ENCODE measurements at places on chromosomes 1 and 21.

GRCh38 chr1:114026797-114027196, 47.5 kb downstream of the OLFML3 start:
- DNase-seq: no peak

DNA sequence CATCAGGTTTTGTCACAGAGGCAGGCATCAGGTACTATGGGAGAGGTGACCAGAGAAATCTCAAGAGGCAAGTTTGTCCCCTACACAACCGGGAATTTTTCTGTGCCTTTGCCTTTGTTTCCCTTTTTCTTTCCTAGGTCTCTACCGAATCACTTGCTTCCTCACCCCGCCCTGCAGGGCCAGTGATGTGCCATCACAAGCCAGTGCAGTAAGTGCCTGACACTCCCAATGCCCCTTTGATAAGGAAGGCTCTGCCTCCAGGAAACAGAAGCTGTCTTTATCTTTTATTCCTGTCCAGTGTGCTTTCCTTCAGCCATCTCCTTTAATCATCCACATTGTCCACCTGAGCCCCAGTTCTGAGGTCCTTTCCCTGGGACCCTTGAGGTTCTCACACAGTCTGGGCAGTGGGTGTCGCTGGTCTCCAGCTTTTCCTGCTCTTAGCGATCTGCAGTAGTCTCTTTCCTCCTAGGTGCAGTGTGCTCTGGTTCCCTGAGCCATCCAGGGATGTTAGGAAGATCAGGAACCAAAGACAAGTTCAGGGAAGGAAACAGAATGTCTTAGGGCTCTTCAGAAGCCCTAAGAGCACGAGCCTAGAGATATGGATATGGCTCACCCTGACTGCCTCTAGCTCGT, 36.6 kb downstream of the GJA5 start:
- DNase-seq: peak; percentile 6

- no peak for DNase-seq
These were observed 79.2 kb downstream of the RIPK4 start for GRCh38 chr21:41687633-41688032.

DNA sequence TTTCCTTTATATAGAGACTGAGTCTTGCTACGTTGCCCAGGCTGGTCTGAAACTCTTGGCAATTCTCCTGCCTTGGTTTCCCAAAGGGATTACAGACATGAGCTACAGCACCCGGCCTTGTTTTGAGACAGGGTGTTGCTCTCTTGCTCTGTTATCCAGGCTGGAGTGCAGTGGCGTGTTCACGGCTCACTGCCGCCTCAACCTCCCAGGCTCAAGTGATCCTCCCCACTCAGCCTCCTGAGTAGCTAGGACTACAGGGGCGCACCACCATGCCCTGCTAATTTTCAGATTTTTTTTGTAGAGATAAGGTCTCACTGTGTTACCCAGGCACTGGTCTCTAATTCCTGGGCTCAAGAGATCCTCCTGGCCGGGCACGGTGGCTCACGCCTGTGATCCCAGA, 14.8 kb downstream of the LCK start:
- DNase-seq: no peak

DNA sequence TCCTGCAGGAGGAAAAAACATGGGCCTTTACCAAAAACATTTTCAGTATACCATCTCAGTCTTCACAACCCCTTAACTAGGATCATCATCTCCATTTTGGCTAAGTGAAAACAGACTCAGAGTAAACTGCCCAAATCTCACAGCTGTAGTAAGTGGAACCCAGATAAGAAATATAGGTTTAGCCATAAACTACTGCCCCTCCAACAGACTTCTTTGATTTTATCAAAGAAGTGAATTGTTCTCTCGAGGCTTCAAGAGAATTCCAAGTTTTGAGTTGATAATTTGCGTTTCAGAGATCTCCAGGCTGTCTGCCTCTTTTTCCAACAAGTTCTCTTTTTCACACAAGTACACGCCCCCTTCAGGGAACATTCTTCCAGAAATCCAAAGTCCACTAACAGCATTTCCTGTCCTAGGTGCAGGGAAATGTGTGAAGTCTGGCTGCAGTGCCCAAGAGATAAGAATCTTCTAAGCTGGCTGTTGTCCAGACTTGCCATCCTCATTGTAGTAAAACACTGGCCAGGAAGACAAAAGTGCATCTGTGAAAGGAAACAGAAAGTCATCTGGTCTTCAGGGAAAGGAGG, 30.8 kb downstream of the RNF19B start:
- no peak for DNase-seq

GRCh38 chr1:207040181-207040533, 7.6 kb upstream of the C1orf116 start:
- no peak for DNase-seq

Data from activated CD4-positive, alpha-beta T cell treated with anti-CD3 and anti-CD28 coated beads for 4 hours (primary cell).